ENCODE measurements at places on chromosomes 6 and 20.

DNA sequence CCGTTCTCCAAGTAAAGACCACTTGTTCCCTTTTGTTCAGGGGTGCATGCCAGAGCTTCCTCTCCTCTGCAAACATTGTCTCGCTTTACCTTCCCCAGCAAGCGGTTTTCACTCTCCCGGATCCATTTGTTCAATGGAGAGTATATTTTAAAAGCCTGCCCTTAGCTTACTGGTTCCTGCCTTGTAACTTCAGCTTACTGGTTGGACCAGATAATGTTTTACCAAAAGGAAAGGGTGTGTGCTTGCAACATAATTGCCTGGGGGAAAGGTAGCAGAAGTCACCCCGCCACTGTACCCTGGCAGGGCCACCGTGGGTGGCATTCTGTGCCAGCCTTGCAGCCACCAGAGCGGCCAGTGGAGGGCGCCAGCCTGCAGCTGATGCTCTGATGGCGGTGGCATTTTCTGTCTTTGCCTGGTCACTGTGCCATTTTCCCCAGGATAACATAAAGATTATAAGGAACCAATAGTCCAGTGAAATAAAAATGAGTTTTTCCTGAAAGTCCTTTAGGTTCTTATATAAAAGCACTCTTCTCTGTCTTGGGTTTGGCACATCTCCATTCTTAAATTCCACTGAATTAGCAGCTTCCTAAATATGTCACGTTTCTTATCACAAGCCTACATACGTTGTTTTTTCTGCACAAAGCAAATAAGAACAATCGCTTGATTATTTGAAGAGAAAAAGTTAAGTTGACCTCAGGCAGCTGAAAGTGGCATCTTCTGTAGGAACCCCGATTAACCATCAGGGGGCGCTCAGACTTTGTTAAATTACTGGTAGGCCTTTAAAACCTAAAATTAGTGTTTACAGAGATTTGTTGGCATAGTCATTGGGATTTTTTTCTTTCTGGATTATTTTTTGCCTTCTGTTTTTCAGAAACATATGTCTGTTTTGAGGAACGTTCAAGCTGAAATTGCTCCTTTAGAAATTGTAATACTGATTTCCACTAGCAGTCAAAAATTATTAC, 67.4 kb upstream of the XRN2 start:
- peak; percentile 62 for DNase-seq

- DNase-seq = no peak
Observed at GRCh38 chr20:54221353-54221752, 13.5 kb downstream of the PFDN4 start.

DNA sequence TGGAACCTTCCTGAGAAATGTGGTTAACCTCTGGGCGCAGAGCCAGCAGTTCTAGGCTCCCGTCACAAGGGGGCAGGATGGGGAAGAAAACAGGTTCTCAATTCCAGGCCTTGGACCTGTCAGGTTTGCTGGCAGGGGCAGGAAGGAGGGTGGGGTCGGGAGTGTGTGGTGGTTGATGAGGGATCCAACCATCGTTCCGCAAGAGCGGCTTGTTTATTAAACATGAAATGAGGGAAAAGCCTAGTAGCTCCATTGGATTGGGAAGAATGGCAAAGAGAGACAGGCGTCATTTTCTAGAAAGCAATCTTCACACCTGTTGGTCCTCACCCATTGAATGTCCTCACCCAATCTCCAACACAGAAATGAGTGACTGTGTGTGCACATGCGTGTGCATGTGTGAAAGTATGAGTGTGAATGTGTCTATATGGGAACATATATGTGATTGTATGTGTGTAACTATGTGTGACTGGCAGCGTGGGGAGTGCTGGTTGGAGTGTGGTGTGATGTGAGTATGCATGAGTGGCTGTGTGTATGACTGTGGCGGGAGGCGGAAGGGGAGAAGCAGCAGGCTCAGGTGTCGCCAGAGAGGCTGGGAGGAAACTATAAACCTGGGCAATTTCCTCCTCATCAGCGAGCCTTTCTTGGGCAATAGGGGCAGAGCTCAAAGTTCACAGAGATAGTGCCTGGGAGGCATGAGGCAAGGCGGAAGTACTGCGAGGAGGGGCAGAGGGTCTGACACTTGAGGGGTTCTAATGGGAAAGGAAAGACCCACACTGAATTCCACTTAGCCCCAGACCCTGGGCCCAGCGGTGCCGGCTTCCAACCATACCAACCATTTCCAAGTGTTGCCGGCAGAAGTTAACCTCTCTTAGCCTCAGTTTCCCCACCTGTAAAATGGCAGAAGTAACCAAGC, 29.6 kb downstream of the SRSF3 start:
- peak; percentile 74 for DNase-seq

DNA sequence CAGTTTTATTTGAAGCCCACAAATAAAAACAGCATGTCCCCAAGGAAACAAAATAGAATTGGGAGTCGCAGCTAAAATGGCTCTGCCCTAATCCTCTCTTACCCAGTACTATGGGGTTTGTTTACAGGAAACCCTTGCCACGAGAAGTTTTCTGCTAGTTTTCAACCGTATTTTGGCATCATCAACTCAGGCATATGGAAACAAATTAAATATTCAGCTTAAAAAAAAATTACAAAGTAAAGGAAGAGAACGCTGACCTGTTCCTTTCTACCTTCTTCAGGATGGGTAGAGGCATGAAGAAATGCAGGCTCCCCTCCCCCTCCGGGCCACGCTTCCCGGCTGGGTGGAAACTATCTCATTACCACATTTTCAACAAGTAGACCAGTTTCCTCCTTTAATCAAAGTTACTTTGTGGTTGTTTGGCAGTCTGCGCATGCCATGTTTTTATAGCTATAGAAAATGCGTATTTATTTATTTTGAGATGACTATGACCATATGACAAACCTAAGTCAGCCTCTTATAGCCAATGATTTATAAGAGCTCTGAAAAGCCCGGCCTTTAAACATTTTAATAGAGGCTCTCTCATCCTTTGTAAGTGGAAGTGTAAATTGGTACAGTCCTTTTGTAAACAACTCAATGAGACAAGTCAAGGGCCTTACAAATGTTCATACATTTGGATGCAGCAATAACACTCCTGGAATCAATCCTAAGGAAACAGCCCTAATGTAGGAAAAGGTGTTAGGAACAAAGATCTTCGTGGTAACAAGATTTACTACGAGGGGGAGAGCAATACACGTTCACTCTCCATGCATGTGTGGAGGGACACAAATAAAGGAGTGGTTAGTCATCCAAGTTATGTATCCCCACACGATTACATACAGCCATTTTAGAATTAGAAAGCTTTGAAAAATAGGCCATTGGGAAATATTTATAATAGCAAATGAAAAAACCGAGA, 16.1 kb upstream of the ZNF217 start:
- DNase-seq = peak; percentile 57

GRCh38 chr20:52972190-52972937, at the start of gene TSHZ2:
TSS of gene TSHZ2 (plus strand) at chr20:52972358. CDS start at chr20:52973294, 936 bp downstream.
- DNase-seq = peak; percentile 16

DNA sequence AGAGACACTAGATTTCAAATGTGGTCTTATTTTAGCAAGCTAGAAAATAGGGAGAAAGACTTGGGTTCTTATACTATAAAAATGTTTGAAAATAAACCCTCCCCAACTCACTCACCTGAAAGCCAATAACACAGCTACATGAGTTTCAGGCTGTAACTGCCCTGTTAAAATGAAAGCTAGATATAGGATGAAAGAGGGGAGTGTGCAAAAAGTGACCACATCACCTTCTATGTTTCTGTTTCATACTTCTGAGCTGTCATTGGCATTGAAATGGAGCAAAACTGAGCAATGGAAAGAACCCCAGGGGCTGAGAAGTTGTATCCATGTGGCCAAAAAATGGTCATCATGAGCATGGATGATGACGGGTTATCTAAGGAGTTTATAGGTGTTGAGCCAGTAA, 148.1 kb upstream of the TENT5A start:
- DNase-seq = no peak

- no peak for DNase-seq
Observed at GRCh38 chr6:163487606-163488005, 73.1 kb downstream of the QKI start.

DNA sequence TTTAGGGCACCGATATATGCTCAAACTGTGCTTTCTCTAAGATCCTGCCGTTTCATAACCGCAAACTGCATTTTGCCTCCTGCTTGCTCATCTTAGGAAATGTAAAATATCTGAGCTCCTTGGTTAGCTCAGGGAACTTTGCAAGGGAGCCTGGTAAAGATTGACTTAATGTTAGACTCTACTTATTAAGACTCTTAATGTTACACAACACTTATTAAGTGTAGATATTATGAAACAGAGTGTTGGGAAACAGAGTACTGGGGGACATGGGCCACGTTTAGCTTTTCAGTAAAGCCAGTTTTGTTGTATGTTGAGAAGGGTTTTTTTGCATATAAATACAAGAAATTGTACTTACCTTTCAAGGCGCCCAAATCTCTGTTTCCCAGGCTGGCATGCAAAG, 1.9 kb downstream of the LTV1 start:
- no peak for DNase-seq

- DNase-seq = no peak
Observed at GRCh38 chr6:6634735-6635075, 46.2 kb downstream of the LY86 start.

DNA sequence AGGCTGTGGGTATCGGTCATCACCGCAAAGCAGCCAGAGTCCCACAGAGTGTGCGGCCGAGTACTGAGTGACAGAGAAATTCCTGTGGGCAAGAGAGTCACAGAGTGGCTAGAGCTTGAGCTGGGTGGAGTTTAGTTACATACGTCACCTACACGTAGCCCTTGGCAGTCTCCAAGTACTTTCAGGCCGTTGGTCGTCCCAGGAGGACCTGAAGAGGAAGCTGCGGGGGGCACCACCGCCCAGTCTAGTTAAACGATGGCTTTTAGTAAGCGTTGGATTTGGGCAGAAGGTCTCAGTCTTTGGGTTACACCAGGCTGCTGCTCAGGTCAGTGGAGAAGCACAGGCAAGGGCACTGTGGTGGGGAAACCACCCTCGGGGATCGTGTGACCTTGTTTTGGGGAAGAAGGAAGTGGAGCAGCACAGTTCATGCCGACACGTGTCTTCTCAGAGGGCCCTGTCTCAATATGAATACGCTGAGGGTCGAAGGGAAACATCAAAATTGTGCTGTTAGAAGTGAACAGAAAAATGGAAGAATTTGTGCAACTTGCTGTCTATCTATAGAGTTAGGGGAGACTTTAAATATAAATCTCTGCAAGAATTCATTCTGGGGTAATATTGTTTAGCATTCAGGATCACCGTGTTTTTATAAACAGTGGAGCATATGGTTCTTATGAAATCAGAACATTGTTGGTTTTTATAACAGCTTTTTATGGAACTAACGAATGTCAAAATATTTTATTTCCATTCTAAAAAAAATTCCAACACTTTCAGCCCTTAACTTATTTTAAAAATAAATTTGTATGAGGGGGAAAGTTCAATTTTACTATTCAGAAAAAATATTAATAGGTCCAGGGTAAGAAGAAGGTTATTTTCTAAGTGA, 28.6 kb downstream of the KIF25 start:
- DNase-seq = no peak

GRCh38 chr6:168442646-168443045, 1.7 kb downstream of the SMOC2 start:
- DNase-seq = no peak

DNA sequence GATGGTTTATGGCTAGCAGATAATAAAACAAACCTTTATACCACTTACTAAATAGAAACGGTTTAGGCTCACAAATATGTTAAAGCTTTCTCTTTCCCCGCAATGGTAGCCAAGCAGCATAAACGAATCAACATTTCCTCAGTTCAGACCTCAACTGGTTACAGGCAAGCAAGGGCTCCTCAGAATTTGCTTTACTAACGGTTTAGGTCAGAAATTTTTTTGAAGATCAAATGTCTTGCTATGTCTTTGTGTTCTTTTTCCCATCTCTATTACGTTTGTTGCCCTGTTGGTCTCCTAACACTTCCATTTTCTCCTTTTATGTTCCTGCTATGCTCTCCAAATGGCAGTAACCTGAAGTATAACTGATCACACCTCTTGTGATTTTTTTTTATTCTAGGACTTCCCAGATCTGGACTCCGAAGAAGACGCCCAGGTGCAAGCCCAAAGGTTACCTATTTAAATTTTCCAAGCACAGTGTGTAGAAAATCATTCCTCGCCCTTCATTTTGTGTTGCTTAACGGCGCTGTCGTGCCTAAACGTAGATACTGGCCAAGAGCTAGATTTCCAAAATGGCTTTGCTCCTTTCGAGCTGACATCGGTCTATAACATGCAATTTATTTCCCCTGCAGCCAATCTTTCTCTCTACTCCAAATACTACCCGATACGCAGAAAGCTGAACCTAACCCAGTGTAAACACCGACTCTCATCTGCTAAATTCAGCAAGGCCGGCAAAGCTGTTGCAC, 717 bp upstream of the ASF1A start:
- no peak for DNase-seq

- DNase-seq = no peak
Observed at GRCh38 chr20:48831718-48832404, 4.1 kb upstream of the PREX1 start.

GRCh38 chr6:52392944-52393343, 27.2 kb upstream of the EFHC1 start:
- DNase-seq = no peak

- DNase-seq = no peak
Observed at GRCh38 chr20:32149566-32150170, 40.2 kb downstream of the TM9SF4 start.

DNA sequence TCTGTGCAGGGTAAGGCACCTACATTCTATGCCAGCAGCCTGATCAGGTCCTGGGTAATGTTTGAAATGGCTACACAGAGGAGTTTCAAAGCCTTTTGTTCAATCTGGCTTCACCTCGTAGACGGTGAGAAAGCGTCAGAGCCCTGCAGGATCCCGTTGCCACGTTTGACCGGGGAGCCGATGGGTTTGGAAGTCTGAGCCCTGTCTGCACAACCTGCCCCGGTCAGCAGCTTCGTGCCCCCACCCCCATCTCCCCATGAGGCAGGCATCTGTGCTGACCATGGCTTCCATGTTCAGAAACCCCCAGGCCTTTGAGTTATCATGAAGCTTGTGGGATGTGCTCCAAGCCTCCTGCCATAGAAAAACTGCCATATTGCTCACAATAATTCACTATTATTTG, 63.9 kb downstream of the PTPN1 start:
- DNase-seq = no peak

GRCh38 chr6:358432-358831, 33.1 kb upstream of the IRF4 start:
- no peak for DNase-seq

GRCh38 chr6:70547313-70547712, 19.4 kb upstream of the SDHAF4 start:
- no peak for DNase-seq

DNA sequence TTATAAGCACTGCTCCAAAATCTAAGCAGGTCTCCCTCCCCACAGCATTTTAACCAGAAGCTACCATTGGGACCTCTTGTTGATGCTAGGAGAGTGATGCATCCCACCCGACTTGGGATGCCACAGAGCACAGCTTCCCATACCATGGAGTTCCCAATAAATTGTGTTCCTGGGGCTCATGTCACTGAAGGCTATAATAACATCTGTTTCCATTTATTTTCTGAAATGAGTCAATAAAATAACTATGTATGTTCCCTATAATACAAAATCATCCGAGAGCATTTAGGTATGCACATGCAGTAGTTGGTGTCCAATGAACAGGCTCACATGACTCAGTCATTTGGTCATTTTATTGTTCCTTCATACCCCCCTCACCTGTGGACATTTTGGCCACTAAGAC, 204.2 kb downstream of the TBC1D7 start:
- DNase-seq = no peak

- DNase-seq = no peak
Observed at GRCh38 chr6:42316981-42317380, 99.3 kb upstream of the MRPS10 start.

GRCh38 chr6:63571361-63572043, 778 bp upstream of the LOC128125822 start:
- peak; percentile 62 for DNase-seq

GRCh38 chr20:24895431-24895830, 53.6 kb upstream of the CST7 start:
- no peak for DNase-seq

GRCh38 chr6:128150376-128150775, 249.5 kb upstream of the THEMIS start:
- no peak for DNase-seq

Measured in stimulated activated naive CD8-positive, alpha-beta T cell treated with anti-CD3 and anti-CD28 coated beads, Interleukin-15, amount 100 ng/mL, for 72 hours (primary cell).